Adrenal gland (tissue), 19 donors: ENCODE measurements at places on chromosomes 2 and 18. TPM values are rescaled to one million over a fixed set of nuclear protein-coding genes. Genes with fewer than 3 reads are reported as not detected.

DNA sequence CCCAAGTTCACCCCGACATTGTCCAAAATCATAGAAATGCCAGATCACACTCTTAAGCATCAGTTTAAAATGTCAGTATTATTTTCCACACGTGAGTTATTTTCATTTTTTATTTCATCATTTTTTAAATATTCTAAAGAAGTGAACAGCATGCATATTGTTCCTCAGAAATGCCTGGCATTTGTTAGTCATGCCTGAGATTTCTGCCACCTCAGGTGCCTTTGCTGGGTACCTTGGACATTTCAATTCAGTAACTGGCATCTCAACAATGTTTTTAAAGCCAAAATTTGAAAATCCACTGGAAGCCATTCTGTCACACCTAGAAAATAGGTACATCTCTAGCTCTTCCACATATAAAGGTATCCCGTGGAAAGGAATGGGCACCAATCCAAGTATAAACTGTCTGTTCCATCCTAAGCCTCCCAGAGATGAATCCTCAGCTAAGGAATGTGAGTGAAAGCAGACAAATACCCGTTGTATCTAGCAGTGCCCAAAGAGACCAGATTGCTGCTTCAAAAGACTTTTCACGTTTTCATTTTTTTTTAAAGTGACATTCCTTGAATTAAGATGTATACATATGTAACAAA, 159.8 kb downstream of the ZNF385B start:
- no peaks in the 10 kb centered on the region for H3K27me3 ChIP-seq
- DNase-seq, result no peak
- no peak overlapping the region for H3K4me3 ChIP-seq

DNA sequence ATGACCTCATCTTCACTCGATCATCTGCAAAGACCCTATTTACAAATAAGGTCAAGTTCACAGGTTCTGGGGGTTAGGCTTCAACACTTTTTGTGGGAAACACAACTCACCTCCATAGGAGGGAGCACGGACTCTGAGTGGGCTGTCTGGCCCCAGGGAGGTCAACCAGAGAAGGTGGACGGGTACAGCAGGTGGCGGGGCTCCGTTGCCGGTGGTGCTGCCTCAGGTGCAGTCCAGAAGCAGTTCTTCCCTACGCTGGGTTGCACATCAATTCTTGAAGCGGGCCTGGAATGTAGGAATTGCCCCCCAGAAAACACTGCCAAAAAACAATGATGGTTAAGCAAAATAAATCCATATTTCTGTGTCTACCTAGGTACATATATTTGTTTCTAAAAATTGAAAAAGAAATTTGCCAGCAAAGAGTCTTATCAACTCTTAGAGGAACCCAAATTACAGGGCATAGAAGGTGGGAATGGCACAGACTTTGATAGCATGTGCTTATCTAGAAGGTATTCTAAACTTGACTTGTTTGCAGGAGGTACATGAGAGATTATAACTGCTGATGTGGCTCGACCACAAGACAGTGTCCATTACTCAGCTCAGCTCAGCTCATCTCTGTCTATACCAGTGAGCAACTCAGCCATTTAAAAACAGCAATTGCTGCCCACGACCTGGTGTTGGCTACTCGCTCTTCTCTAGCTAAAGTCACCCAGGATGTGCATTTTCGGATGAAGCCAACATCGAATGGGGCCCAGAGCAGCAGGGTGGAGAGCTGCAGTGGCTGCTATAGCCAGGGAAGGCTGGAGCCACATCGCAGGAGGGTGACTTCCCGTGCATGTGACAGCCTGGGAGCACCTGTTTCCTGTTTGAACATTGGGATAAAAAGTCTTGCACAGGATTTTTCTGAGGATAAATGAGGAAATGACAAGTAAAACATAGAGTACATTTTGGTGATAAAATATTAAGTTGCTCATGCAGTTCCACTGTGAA, 128.7 kb downstream of the RNF144A start:
- H3K27me3 ChIP-seq, result no peaks in the 10 kb centered on the region
- H3K36me3 ChIP-seq, result peaks cover 15% of the 10 kb centered on the region
- no peak for DNase-seq
- H3K4me3 ChIP-seq, result no peak overlapping the region

DNA sequence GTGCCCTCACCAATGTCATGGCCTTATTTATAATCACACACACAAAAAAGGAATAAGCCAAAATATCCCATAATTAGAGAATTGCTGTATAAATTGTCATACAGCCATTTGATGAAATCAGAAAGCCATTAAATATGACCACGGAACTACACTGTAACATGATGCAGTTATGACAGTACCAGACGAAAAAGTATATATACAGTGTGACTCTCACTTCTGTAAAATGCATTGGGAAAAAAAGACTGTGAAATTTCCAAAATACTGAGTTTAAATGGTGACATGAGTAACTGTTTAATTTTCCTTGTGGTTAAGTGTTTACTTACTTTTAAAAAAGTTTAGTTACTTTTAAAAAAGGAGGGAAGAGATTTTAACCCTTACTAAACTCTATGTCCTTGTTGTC, 25.4 kb downstream of the UXS1 start:
- DNase-seq, result no peak
- H3K36me3 ChIP-seq, result no peaks in the 10 kb centered on the region
- no peaks in the 10 kb centered on the region for H3K4me1 ChIP-seq
- no peak overlapping the region for H3K4me3 ChIP-seq
- H3K27ac ChIP-seq, result no peak overlapping the region

- H3K27me3 ChIP-seq, result no peaks in the 10 kb centered on the region
- DNase-seq, result no peak
- H3K4me1 ChIP-seq, result no peaks in the 10 kb centered on the region
These were observed 35.6 kb downstream of the DAW1 start for GRCh38 chr2:227906991-227907390.

- H3K27ac ChIP-seq, result no peak overlapping the region
- no peaks in the 10 kb centered on the region for H3K4me1 ChIP-seq
- no peaks in the 10 kb centered on the region for H3K27me3 ChIP-seq
- H3K36me3 ChIP-seq, result no peaks in the 10 kb centered on the region
- DNase-seq, result no peak
These were observed 535.5 kb downstream of the TNS1 start for GRCh38 chr2:217467331-217467730.

- no peaks in the 10 kb centered on the region for H3K36me3 ChIP-seq
- no peaks in the 10 kb centered on the region for H3K4me1 ChIP-seq
- H3K27me3 ChIP-seq, result no peaks in the 10 kb centered on the region
- no peak overlapping the region for H3K27ac ChIP-seq
These were observed 22.9 kb downstream of the WIPF1 start for GRCh38 chr2:174574657-174575056.

GRCh38 chr2:97758131-97758705, 44.8 kb downstream of the ZAP70 start:
- H3K27ac ChIP-seq, result no peak overlapping the region
- H3K4me3 ChIP-seq, result no peak overlapping the region
- H3K27me3 ChIP-seq, result no peaks in the 10 kb centered on the region
- H3K36me3 ChIP-seq, result peaks cover 57% of the 10 kb centered on the region
- DNase-seq, result no peak

TEX44 gene
- not detected for total RNA-seq

DNA sequence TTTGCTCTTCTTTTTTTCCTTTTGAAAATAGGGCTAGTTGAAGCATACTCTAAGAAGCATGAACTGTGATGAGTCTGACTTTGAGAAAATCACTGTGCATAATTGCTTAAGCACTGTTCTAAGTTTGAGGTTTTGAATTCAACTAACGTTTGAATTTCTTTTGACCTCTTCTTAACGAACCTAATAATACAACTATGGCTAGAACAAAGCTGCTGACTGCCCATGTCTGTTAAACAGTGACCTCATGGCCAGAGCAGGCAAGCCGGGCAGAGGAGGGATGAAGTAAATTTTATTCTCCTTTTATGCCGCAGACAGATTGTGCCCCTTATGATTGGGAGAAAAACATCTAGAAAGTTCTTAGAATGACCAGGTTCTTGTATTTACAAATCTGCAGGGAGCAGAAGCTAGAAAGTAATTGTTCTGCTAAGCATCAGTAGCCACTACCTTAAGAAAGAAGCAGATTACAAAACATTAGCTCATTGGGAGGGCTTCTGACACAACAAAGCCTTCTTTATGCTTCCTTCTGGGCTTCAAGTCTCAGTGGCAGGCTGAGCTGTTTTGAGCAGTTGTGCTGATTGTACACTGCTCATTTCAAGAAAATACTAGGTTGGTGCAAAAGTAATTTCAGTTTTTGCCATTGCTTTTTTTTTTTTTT, 97.8 kb upstream of the RASGRP3 start:
- H3K4me1 ChIP-seq, result no peaks in the 10 kb centered on the region
- no peak overlapping the region for H3K4me3 ChIP-seq
- no peaks in the 10 kb centered on the region for H3K27me3 ChIP-seq
- DNase-seq, result no peak
- H3K27ac ChIP-seq, result no peak overlapping the region
- no peaks in the 10 kb centered on the region for H3K36me3 ChIP-seq

- no peaks in the 10 kb centered on the region for H3K4me1 ChIP-seq
- no peak overlapping the region for H3K4me3 ChIP-seq
- DNase-seq, result no peak
- no peaks in the 10 kb centered on the region for H3K36me3 ChIP-seq
These were observed 65.4 kb downstream of the TRPM8 start for GRCh38 chr2:233982421-233983121.

GRCh38 chr2:71749671-71750101, 296.3 kb downstream of the DYSF start:
- no peaks in the 10 kb centered on the region for H3K4me1 ChIP-seq
- DNase-seq, result peak; percentile 62
- H3K36me3 ChIP-seq, result no peaks in the 10 kb centered on the region
- no peak overlapping the region for H3K27ac ChIP-seq
- no peak overlapping the region for H3K4me3 ChIP-seq

GRCh38 chr2:190440113-190440512, 32.0 kb downstream of the MFSD6 start:
- no peak overlapping the region for H3K4me3 ChIP-seq
- no peaks in the 10 kb centered on the region for H3K27me3 ChIP-seq
- no peak overlapping the region for H3K27ac ChIP-seq
- peaks cover 4% of the 10 kb centered on the region for H3K36me3 ChIP-seq
- no peak for DNase-seq

DNA sequence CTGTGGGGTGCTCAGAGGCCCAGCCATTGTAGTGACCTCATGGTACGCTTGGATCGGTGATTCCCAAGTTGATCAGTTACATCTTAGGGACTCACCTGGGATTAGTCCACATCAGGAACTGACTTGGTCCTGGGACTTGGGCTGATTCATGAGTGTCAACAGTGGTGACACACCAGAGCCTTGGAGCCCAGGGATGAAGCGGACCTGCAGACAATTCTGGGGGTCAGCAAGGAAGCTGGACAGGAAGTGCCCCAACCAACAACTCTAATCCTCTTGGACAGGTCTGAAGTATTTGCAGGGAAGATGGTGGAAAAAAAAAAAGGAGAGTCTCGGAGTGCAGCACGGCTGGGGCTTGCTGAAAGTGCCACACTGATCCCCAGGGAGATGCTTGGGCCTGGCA, 288.6 kb downstream of the PHLPP1 start:
- DNase-seq, result no peak
- H3K27ac ChIP-seq, result no peak overlapping the region
- peaks cover 10% of the 10 kb centered on the region for H3K4me1 ChIP-seq
- H3K36me3 ChIP-seq, result no peaks in the 10 kb centered on the region
- no peaks in the 10 kb centered on the region for H3K27me3 ChIP-seq
- no peak overlapping the region for H3K4me3 ChIP-seq

NRP2 gene
- total RNA-seq, result 135 TPM

CRACDL gene
- total RNA-seq, result 0.33 TPM
